Peyer's patch (tissue), 4 donors: ENCODE measurements at places on chromosomes 1 and 21. TPM values are rescaled to one million over a fixed set of nuclear protein-coding genes. Genes with fewer than 3 reads are reported as not detected.

DNA sequence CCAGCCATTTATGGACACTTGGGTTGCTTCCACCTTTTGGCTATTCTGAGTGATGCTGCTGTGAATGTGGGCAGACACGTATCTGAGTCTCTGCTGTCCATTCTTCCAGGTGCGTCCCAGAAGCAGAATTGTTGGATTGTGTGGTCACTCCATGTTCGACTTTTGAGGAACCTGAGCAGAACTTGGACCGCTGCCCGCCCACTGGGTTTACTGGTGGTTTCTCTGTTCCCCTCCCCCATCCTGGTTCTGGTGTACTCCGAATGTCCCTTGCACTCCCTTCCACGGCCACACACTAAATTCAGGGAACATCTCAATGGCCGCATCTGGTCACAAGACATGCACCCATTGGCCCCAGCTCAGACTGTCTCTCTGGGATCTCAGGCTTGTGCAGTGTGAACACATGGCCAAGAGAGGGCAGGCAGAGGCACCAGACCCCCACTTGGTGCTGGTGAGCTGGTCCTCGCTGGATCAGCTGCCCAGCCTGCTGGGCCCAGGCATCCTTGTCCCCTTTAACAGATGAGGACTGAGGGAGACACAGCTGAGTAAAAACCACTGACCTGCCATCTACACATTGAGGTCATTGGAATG, 565.1 kb downstream of the NPHP4 start:
- no peak for DNase-seq

DNA sequence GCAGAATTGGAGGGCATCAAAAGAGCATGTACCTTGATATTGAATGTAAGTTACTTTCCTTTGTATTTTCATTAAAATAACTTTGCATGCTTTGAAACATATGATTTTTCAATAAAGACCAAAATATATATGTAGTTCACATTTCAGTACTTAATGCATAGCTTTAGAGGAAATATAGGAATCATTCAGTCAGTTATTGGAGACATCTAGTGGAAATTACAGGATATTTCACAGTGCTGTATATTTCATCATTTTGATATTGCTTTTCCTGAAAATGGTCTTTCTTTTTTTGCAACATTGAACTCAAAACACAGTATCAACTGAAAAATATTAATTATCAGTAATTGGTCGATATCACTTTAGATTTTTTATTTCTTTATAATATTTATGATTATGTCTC, 375.8 kb downstream of the NCAM2 start:
- no peak for DNase-seq

The ACTN2 gene
- 8.3 TPM for total RNA-seq

GRCh38 chr1:233094691-233095090, 144.3 kb downstream of the NTPCR start:
- no peak for DNase-seq
